Thoracic aorta (tissue), 2 donors: ENCODE measurements at places on chromosomes 3 and 15. TPM values are rescaled to one million over a fixed set of nuclear protein-coding genes. Genes with fewer than 3 reads are reported as not detected.

REC114 gene
- total RNA-seq: not detected

DNA sequence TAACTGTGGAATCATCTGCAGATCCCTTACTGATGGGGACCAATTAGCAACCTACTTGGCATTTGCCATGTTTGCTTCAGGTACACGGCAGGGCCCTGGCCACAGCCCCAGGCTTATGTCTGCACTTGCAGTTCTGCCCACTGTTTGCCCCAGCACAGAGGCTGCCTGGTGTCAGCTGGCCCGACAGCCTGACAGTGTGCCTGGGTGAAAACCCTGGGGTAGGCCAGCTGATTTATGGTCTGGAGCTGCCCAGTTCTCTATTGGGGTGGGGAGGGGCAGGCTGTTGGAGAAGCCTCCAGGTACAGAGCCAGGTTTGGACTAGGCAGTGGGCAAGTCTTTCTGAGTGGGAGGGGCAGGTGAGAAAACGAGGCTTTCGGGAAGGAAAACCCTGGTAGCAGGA lies 11.2 kb upstream of the TGM5 start:
- no peaks in the 10 kb centered on the region for H3K36me3 ChIP-seq
- no peaks in the 10 kb centered on the region for H3K4me1 ChIP-seq
- H3K27me3 ChIP-seq: no peaks in the 10 kb centered on the region
- no peak for DNase-seq
- no peak overlapping the region for H3K27ac ChIP-seq

- DNase-seq: no peak
- H3K4me1 ChIP-seq: peaks cover 3% of the 10 kb centered on the region
- no peaks in the 10 kb centered on the region for H3K27me3 ChIP-seq
- H3K4me3 ChIP-seq: no peak overlapping the region
Measured at GRCh38 chr3:141114816-141115460, 63.8 kb downstream of the SPSB4 start.

GRCh38 chr3:44996556-44996969 lies 20.5 kb downstream of the EXOSC7 start:
- H3K4me1 ChIP-seq: peaks cover 8% of the 10 kb centered on the region
- H3K4me3 ChIP-seq: no peak overlapping the region
- no peak overlapping the region for H3K27ac ChIP-seq
- no peaks in the 10 kb centered on the region for H3K27me3 ChIP-seq
- no peak for DNase-seq
- peaks cover 20% of the 10 kb centered on the region for H3K36me3 ChIP-seq

DNA sequence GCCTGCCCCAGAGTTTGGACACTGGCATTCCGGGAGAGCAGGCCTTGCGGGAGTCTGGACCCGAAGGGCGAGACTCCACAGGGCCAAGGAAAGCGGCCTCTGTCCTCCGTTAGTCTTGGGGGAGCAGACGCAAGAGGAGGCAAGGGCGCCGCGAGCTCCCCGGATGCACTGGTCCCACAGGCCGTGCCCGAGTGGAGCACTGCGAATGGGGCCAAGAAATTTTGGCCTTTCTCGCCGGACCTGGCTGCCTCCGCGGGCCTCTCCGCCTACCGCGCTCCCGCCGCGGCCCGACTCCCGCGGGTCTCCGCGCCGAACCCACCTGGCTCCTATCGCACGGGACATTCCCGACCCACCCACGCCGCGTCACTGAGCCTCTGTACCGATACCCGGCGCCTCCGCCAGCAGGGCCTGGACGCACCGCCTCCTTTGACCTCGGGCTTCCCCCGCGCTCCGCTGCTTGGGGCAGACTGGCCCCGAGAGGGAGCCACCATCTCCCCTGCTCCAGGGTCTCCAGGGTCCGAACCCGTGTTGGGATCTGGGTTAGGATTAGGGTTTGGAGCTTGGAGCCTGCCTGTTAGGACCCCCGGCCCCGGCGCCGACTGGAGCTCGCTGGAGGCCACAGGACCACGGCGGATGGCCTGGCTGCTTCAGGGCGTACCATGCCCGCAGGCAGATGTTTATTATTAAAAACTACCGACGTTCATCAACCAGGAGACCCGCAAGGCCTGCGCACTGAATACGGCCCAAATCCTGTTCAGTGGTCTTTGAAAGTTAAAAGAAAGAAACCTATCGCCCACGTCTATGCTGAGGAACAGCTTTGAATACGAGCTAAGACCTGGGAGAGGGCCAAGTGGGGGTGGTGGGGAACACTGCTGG lies 11.7 kb downstream of the SHOX2 start:
- H3K4me1 ChIP-seq: peaks cover 10% of the 10 kb centered on the region
- no peak for DNase-seq
- no peak overlapping the region for H3K27ac ChIP-seq
- H3K27me3 ChIP-seq: peaks cover 32% of the 10 kb centered on the region
- H3K36me3 ChIP-seq: no peaks in the 10 kb centered on the region

GRCh38 chr3:180782195-180782984 lies 103.1 kb upstream of the CCDC39 start:
- peaks cover 10% of the 10 kb centered on the region for H3K36me3 ChIP-seq
- no peak overlapping the region for H3K4me3 ChIP-seq
- H3K4me1 ChIP-seq: no peaks in the 10 kb centered on the region

DNA sequence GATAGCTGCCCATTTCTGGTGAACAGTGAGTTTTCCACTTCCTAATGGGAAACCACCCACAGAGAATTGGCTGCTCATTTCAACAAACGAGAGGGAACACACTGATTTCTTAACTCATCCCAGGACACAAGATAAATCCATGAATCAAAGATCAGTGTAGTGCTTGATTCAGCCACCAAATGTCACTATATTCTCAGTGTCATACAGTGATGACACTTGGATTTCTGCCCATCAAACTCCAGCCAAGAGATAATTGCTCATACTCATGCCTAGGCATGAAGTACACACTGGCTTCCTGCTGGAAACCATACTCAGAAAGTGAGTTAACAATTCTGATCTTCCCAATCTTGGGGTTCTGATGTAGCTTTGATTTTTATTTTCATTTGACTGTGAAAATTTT lies 35.4 kb upstream of the GRM7 start:
- no peaks in the 10 kb centered on the region for H3K36me3 ChIP-seq
- H3K27me3 ChIP-seq: no peaks in the 10 kb centered on the region
- H3K4me1 ChIP-seq: no peaks in the 10 kb centered on the region

- H3K27ac ChIP-seq: no peak overlapping the region
- DNase-seq: no peak
- H3K27me3 ChIP-seq: no peaks in the 10 kb centered on the region
Measured at GRCh38 chr3:134232151-134232550, 18.5 kb downstream of the RYK start.
